ENCODE measurements at places on chromosomes 1 and 21.

GRCh38 chr1:160618763-160619274 is 28.0 kb downstream of the SLAMF1 start:
- DNase-seq = no peak

- no peak for DNase-seq
Observed at GRCh38 chr1:51644533-51645197, 27.8 kb downstream of the OSBPL9 start.

- DNase-seq = no peak
Observed at GRCh38 chr1:1366699-1367066, 8.3 kb downstream of the AURKAIP1 start.

DNA sequence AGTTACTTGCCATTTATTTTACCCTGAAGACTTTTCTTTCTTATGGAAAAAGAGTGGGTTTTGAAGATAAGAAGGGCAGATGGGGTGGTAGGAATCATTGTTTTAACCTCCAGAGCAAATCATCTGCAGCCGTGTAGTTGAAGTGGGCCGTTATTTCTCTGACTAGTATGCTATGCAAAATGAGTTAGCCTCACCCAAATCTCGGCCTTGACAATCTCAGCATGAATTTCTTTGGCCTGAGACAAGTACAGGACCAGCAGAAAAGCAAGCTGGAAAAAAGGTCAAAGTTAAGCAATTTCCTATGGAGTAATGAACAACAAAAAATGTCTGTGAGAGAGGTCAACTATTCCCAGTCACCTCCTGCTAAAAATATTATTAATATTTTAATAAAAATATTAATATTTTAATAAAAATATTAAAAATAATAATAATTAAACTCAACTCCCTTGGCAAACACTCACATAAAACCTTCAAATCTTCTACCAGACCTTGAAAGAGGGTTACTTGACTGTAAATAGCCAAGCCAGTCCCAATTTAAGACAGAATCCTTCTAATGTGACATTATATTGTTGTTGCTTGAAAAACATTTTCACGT is 6.8 kb upstream of the TEKT2 start:
- no peak for DNase-seq

GRCh38 chr1:201357211-201357610 is 20.3 kb downstream of the TNNT2 start:
- DNase-seq = no peak

- no peak for DNase-seq
Observed at GRCh38 chr1:153800516-153800915, 25.3 kb downstream of the SLC27A3 start.

- DNase-seq = no peak
Observed at GRCh38 chr1:240496356-240496755, 115.6 kb downstream of the GREM2 start.

DNA sequence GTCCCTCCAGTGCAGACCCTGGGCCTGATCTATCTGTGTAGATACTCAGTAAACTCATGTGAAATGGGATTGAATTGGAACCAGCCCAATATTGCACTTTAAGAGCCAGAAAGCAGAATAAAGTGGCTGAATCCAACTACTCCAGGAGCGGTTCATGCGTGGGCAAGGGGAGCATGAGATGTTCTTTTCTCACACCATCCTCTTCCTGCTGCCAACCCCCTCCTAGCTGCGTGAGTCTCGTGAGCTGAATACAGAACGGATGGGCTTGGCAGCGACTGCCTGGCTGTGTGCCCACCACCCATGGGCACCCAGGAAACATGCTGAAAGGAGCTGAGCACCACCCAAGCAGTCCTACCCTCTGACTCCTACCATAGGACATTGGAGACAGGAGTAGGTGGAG is 128.3 kb downstream of the ELAVL4 start:
- DNase-seq = no peak

- DNase-seq = peak; percentile 2
Observed at GRCh38 chr1:28329395-28330153, 734 bp downstream of the MED18 start.

DNA sequence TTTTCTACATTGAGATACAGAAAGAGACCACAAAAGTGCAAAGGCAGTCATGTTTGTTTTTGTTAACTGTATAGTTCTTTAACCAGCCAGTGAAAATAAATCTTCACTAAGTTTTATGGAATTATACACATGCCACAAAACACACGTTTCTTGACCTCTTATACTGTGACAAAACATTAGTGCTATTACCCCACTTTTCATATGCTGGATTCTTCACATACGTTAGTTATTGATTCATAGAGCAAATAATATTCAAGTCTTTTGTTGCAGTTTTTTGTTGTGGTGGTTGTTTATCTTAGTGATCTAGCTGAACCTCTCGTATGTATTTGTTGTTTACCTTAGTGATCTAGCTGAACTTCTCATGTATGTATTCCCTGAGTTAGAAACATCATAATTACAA is 28.0 kb downstream of the LYPLAL1 start:
- DNase-seq = no peak

DNA sequence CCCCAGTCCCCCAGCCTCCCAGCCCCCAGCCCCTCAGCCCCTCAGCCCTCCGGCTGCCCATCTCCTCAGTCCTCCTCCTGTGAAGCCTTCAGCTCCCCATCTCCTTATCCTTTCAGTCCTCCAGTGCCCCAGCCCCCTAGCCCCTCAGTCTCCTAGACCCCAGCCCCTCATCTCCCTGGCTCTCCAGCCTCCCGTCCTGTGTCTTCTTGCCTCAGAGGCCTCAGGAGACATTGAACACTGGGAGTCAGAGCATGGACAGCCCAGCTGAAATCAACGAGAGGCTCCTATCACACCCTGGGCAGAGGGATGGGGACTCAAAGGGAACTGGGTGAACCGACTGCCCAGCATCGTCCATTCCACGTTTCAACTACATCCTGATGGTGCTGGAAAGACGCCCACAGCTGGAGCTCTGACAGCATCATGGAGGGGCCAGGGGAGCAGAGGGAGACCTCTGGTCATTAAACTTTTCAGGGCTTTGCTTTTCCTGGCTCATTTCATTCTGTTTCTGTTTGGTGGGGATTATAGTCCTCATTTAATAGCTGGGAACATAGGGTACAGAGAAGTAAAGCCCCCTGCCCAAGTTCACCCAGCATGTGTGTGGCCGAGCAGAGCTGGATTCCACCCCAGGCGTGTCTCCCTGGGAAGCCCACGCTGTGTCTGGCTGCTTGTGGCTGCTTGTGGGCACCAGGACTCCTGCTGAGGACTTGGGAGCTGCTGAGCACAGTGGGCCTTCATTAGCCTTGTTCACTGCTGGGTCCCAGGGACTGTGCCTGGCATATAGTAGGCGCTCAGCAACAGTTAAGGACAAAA is 396.7 kb downstream of the PTPRU start:
- no peak for DNase-seq

DNA sequence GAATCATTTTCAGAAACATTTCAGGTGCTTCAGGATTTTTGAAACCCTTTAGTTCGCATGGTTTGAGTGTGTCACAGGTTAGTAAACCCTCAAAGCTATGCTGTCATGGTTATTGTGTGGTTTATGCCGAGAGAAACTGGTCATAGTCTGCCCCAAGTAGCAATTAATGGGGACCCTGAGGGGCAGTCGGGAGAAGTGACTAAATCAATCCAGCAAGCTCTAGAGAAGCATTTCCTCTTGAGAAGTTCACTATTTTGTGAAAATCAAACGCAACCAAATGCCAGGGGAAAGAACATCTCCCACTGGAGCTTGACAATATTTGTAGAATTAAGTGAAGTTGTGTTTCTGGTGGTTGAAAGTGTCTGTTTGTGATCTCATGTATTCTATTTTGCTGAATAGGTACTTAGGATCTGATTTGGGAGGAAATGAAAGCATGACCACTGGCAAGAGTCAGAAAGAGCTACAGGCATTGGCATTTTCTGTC is 63.0 kb upstream of the BACH1 start:
- DNase-seq = no peak

GRCh38 chr1:214401666-214402065 is 120.7 kb downstream of the SMYD2 start:
- no peak for DNase-seq

GRCh38 chr1:62068978-62069377 is 125.7 kb upstream of the L1TD1 start:
- DNase-seq = no peak

GRCh38 chr1:230506451-230506850 is 80.3 kb upstream of the PGBD5 start:
- DNase-seq = no peak

DNA sequence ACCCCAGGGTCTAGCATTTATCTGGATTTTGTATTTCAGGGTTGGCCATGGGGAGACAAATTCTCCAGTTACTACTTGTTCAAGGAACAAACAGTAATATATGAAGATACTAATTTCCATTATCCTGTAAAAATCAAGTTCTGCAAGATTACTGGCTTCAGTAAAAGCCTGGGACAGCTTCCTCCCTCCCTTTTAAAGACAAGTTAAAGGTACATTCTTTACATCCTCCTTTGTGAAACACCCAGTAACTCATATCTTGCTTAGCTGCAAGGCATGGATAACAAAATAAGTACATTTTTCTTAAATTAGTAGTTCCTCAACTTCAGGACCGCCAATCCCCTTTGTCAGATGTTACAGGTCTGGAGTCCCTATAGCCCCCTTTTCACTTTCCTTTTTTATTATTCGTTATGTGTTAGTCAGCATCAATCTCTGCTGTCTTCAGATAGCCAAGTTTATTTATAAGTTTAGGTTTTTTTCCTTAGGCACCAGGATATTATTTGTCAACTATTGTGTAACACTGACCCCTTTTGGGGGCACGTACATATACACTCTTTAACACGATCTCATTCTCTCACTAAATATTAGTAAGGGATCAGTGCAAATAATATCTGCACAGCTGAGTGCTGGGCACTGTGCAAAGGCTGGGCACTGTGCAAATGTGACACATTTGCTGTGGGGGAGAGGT is 9.8 kb downstream of the ERRFI1 start:
- no peak for DNase-seq

DNA sequence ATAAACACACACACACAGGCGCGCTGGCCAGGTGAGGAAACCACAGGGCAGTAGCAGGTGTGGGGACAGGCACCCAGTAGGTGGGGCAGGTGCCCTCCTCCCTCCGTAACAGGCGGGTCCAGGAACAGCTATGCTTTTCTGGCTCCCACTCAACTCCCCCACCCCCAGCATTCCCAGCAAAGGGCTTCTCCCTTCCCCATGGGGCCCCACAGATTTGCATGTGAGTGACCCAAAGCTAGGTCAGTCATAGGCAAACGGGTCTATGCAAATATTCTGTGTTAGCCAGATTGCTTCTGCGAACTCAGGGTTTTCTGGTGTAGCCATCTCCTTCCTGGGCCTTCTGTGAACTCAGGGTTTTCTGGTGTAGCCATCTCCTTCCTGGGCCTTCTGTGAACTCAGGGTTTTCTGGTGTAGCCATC is 114.2 kb downstream of the SIK1 start:
- no peak for DNase-seq

DNA sequence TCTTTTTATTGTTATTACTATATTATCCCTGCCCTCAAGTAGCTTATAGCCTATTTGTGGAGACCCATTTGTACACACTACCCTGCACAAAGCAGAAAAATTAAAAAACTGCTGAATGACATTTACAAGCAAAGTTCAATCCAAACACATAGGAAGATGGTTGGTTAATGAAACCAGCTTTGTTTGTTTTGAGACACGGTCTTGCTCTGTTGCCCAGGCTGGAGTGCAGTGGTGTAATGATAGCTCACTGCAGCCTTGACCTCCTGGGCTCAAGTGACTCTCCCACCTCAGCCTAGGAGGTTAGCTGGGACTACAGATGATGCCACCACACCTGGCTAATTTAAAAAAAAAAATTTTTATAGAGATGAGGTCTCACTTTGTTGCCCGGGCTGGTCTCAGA is 31.6 kb downstream of the TGFB2 start:
- DNase-seq = no peak

DNA sequence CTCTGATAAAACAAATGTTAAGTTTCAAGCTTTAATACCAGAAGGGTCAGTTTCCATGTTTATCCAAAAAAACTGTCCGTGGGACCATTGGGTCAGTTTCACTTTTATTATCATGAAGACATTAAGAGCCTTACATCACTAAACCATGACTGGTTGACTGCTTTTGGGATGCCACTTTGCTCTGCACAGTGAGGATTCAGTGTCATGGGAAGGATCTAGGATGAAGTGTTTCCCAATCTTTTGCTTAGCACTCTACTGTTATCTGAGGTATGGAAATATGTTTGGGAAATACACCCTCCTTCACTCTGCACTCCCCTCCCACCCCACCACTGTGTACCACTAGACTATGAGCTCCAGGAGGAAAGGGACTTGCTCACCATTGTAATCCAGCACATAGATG is 16.3 kb downstream of the RPS6KC1 start:
- DNase-seq = no peak

- DNase-seq = no peak
Observed at GRCh38 chr1:180501865-180502360, 464 bp downstream of the ACBD6 start.

GRCh38 chr1:46543761-46544560 is 7.5 kb downstream of the KNCN start:
- no peak for DNase-seq

- no peak for DNase-seq
Observed at GRCh38 chr1:117605164-117605773, 579 bp upstream of the TENT5C start.

DNA sequence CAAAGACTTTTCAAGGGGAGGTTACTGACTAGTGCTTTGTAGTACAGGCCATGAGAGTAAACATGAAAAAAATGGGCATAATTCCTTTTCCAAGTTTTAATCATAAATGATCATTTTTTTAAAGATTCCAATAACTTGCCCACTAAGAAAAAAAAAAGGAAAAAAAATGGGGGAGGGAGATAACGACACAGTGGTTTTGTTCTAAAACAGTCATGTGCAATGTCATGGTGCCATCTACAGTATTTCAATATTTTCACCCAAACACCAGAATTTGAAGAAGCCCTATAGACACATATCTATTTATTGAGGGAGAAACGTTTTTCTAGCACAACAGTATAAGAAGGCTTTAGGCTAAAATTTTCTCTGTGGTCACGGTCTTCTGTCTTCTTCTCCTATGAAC is 250.2 kb downstream of the LTN1 start:
- DNase-seq = no peak

DNA sequence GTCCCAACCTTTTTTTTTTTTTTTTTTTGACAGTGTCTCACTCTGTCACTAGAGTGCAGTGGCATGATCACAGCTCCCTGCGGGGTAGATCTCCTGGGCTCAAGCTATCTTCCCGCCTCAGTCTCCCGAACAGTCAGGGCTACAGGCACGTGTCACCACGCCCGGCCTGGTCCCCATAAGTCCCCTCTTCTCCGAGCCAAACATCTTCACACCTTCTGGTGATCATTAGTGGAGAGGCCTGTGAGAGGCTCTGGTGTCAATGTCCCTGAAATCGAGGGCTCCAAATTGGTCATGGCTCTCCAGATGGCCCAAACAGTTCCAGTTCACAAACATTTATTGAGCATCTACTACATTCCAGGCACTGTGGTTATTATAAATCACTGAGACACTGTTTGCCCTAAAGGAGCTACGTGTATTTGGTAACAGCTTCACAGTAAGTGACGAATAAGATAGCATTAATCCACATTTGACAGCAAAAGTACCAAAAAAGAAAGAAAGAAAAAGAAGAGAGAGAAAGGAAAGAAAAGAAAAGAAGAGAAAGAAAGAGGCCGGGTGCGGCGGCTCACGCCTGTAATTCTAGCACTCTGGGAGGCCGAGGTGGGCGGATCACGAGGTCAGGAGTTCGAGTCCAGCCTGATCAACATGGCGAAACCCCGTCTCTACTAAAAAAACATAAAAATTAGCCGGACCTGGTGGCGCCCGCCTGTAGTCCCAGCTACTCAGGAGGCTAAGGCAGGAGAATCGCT is 867 bp upstream of the TIMM17A start:
- DNase-seq = no peak
